SHP77 treated with DMSO at 0.1 percent for 48 hours (cell line): ENCODE measurements at places on chromosomes 6 and 20.

GRCh38 chr20:37222086-37222485, 39.5 kb downstream of the GHRH start:
- DNase-seq = no peak

DNA sequence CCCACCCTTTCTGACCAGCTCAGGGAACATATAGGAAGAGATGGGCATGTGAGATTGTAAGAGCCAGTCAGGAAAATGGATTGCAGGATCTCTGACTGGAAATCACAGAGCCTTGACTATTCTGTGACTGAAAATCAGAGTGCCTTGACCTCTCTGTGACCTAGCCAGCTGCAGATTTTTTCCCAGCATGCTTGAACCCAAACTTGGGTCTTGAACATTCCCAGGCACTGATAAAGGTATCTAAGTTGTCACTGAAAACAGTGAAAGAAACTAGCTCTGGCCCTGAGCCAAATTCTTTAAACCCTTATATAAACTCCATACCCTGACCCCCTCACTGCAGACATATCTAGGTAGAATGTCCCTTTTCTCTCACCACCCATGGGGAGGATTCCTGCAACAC, 2.3 kb upstream of the ZNF165 start:
- DNase-seq = no peak

- peak; percentile 25 for DNase-seq
Observed at GRCh38 chr6:6661684-6662083, 73.2 kb downstream of the LY86 start.

DNA sequence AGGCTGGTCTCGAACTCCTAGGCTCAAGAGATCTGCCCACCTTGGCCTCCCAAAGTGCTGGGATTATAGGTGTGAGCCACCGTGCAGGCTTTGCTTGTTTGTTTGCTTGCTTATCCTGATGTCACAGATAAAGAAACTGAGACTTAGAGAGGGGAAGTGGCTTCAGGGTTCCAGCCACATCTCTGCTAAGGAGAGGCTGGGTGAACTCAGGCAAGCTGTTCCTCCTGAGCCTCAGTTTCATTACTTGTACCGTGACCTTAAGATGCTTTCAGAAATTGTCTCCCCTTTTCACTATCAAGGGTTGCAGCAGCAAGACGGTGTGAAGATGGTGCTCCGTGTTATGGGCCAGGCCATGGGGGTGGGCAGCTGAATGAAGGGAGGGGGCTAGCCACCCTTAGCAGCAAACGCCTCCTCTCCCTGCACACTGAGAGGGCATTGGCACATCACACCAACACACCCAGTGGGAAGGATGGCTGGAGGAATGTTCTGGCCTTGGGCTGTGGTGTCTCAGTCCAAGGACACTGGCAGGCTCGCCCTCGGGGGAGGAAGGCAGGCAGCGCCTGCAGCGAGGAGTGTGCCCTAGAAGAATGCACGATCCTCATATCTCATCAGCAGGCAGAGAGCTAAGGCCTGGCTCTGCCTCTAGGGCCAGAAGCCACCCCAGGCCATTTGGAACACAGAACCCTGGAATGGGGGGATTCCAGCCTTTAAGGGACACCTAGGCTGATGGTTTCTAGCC, 48.2 kb upstream of the TLDC2 start:
- DNase-seq = no peak

- no peak for DNase-seq
Observed at GRCh38 chr6:32662836-32663235, 3.6 kb downstream of the HLA-DQB1 start.

DNA sequence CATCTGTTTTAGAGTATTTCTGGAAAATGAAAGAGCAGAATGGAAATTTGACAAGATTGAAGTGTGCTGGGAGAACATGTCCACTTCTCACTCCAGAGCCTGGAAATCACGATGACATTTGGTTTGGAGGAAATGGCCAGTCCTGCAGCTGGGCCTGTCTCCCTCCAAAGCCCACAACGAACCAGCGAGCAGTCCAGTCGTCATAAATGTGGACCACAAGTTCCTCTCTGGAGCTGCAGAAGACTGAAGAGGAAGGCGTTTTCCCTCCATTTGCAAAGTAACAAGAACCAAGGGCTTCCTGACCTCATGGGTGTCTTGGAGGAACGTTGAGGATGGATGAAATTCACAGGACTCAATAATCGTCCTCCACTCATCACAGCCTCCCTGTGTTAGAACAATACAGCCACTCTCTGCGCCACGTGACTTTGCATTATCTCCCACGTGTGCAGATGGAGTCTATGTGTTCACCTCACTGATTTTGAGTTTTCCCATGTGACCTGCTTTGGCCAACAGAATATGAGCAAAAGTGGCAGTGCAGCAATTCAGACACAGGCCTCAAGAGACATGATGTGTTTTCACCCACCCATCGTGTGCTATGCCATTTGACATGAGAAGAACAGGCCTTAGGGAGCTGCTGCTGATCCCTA, 9.1 kb upstream of the SPATS1 start:
- DNase-seq = no peak

GRCh38 chr6:126143761-126144251, 157.5 kb downstream of the TRMT11 start:
- no peak for DNase-seq

GRCh38 chr20:50538276-50538675, 28.1 kb downstream of the PTPN1 start:
- no peak for DNase-seq

DNA sequence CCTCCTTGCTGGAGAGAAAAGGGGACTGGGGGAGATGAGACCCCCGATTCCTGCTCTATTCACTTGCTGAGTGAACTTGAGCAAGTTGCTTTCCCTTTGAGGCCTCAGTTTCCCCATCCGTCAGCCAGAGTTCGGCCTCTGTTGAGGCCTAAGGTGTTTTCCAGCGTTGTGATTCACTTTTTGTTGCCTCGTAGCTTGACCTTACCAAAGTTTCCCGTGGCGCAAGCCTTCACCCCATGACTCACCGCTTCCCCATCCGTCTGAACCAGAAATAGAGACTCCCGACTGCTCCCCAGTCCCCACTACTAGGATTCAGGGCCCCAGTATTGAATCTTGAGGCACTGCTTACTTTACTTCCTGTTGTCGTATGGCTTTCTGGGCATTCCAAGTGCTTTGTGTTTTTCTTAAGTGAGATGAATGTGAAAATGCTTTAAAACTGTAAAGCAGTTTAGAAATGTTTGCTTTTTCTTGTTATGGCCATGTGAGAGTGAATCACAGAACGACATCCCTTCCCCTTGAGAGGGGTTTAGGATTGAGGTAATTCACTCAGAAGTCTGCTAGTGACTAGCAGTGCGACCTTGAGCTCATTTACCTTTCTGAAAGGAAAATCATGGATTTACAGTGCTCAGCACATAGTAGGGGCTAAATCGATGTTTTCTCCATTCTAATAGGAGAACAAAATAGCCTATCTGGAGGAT, 1.2 kb downstream of the CHMP4B start:
- no peak for DNase-seq

GRCh38 chr6:21800948-21801438, 207.4 kb downstream of the SOX4 start:
- no peak for DNase-seq

DNA sequence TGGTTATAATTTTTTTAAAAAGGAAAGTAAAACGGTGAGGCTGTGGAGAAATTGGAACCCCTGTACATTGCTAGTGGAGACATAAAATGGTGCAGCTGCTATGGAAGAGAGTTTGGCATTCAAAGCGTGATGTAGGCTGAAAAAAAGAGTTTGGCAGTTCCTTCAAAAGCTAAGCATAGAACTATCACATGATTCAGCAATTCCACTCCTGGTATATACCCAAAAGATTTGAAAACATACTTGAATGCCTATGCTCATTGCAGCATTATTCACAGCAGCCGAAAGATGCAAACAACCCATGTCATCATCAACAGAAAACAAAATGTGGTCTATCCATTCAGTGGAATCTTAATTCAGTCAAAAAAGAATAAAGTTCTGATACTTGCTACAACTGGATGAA, 4.5 kb upstream of the SGK2 start:
- no peak for DNase-seq

DNA sequence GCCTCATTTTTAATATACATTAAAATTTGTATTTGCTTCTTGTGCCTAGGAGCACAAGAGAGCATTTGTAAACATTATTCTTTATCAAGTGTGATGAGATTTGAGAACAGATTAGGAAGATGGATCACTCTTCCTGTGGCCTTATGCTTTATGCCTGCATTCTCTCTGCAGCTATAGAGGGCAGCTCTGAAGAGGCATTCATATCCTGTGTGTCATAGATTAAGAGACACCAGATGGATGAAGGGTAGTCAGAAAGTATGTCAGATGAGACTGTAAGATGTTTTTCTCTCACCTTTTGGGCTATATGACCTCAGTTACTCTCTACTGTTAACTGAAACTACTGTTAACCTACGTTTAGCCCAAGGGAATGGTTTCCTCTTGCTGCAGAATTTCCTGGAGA, 61.4 kb downstream of the DNAH8 start:
- DNase-seq = no peak

DNA sequence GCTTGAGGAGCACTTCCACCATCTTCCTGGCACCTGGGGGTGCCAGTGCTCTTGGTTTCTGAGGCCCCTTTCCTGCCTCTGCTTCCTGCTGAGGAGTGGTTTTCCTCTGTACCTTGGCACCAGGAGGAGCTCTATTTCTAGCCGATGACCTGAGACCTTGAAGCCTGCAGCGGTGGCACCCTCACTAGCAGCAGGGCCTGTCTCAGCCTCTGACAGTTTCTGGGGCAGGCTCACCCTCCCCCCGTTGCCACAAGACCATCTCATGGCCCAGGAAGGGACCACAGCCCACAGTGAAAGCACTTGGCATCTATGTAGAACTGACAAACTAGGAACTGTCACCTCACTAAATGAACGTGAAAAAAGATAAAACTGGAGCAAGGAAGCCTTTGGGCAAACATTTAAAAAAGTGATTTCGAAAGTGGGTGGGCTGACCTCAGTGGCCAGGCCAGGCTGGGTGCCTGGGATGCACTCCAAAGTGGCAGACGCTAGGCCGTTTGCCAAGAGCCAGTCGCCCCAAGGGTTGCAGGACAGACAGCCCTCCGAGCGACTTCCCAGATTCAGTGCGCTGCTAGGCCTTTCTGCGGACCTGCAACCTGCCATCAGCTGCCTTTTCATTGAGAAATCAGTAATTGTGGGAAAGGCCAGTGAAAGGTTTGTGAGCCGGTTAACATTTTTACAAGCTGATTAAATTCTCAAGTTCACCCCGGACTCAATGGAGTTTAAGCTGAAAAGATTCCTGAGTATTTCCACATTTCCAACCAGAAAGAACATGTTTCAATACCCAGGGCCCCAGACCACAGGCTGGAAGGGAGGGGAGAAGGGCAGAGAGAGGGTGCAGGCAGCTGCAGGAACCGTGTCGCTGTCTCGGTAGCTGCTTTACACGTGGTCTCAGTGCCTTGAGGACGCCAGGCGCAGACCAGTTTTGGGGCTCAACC, 303.7 kb downstream of the ESR1 start:
- DNase-seq = no peak

DNA sequence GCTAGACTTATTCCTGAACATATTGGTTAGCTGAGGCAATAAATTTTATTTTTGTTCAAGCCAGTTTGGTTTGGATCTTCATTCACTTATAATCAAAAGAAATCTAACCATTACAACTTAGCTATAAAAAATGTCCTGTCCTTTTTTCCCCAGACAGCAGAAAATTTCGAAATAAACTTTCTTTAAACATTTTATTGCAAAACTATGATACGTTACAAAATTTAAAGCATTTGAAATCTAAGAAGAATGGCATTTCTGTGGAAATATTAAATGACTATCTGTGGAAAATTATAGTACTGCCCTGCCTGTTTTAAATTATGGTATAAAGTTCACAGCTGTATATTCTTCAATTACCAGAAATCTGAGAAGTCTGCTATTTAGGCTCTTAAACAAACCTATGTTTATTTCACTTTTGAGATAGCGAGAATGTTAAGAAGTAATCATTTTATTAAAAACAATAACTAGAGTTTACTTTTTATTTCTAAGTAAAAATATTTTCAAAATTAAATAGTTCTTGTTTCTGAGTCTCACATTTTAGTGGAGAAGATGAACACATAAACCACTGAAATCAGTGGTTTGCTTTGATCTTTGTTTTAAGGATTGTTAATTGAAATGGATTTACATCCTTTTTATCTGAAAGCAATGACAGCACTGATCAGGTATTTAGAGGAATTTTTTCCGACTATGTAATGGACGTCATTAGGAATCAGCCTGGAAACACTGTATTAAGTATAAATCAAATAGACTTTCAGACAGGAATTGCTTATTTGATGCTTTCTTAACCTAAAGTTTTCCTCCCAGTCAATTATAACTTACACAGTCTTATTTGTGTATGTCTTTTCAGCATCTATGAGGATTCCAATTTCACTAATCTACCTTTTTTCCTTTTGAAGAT, 553.7 kb downstream of the COL12A1 start:
- no peak for DNase-seq

DNA sequence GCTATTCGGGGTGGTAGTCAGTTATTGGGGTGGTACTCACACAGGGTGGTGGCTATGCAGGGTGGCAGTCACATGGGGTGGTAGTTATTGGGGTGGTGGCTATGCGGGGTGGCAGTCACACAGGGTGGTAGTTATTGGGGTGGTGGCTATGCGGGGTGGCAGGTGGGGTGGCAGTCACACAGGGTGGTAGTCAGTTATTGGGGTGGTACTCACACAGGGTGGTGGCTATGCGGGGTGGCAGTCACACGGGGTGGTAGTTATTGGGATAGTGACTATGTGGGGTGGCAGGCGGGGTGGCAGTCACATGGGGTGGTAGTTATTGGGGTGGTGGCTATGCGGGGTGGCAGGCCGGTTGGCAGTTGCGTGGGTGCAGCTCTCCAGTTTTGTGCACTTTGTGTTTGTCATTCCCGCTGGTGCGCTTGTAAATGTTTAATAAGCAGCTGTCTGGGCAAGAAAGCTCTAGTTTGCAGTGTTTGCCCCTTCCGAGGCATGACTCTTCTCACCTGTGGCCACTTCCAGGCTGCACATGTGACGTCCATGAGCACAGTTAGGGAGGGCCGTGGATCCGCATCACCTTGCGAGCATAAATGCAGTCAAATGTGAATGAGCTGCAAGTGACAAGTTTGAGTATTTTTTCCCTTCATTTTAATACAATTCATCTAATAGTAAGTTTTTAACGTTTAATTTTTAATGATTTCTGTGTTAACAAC, 219.0 kb upstream of the CST7 start:
- no peak for DNase-seq

DNA sequence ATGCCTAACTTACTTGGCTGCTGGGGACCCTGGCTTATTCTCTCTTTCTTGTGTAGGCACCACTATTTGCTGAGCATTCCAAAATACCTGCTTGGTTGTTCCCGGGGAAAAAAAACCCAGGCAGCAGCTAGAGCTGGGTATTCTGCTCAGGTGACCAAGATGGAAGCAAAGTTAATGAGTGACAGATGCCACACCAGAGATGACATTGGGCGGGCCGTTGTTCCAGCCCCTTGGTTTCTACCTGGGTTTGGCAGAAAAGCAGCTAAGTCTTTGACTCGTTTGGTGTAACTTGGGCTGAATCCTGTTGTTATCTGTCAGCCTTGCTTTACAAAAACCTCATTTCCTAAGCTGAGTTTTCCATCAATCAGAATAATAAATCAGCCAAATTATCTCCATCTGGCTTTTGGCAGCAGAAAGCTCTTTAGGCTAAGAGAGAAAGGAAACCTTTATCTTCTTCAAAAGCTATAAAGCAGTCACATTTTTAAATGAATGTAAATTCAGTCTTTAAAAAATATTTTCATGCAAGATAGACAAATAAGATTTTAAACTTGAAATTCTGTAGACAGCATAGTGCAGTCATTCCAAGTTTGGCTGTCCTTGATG, 202.0 kb upstream of the GMDS start:
- no peak for DNase-seq
